ENCODE measurements at places on chromosomes 12 and 14.

GRCh38 chr14:68525516-68525915 lies 267.4 kb downstream of the ZFP36L1 start:
- DNase-seq = no peak

DNA sequence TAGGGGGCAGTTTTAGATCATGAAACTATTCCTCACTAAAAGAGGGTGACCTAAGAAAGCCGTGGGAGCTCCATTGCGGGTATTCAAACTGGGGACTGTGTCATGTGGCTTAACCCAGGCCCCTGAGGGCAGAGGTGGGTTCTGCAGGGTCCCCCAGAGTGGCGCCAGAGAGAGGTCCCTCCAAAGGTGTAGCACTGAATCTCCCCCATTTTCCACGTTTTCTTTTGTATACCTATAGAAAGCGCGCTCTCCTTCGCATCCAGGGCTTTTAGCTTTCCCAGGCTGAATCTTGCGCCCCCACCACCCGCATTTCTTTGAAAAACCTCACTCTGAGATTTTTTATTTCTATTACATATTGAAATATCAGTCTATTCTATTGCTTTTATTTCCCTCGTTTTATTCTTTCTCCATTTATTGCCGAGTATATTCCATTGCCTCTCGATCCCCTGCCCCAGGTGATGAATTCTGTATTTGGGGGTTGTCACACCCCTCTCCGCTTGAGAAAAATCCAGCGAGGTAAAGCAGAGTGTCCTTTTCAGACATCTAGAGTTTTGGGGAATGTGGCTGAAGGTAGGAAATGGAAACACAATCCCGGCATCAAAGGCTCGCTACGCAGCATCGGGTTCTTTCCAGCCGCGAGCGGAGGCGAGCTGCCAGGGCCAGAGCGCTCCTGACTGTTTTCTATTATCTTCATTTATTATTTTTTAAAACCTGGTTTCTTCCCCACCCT lies 870 bp upstream of the HOXC13 start:
- no peak for DNase-seq

DNA sequence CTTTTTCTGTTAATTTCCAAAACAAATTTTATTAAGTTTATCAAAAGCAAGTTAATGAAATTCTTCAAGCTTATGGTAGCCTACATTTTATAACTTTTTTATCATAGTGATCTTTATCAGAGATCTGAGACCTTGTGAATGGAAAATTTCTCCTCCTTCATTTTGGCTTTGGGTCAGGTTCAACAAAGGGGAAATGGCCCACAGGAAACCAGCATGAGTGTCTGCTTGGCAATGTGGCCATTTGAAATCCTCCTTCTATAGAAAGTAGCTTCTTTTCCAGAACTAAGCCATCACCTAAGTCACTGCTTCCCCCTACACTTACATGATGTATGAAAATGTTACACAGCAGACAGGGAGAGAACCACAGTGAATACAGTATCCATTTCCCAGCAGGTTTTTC lies 1.6 kb downstream of the RHOJ start:
- DNase-seq = no peak

DNA sequence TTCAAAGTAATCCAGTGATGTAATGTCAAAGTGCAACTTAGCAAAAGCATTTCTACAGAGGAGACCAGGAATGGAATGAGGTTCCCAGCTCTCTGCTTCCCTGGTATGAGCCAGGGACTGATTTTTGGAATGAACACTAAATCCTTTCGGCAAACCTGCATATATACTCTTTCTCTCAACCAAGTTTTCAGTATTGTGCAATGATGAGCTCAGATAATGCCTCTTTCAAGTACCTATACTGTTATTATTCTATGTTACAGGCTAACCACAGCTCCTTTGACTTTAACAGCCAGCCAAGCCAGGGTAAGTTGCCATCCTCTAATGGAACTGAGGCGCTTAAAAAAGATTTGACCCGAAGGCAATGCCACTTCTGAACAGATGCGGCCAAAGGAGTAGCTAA lies 104.9 kb upstream of the FSCB start:
- DNase-seq = no peak

GRCh38 chr14:68716698-68717097 lies 76.2 kb downstream of the ZFP36L1 start:
- no peak for DNase-seq

GRCh38 chr12:46915836-46916235 lies 90.0 kb upstream of the SLC38A4 start:
- DNase-seq = no peak

- peak; percentile 70 for DNase-seq
Observed at GRCh38 chr12:122860040-122860853, 25.0 kb downstream of the HIP1R start.

- no peak for DNase-seq
Observed at GRCh38 chr12:19373586-19373985, 65.7 kb upstream of the AEBP2 start.

Measured in stimulated activated naive B cell treated with anti-CD40 and anti-IgM and Interleukin-4, amounts not matched to agents 10 μg/mL and 1 μg/mL and 100 μg/mL, for 72 hours (primary cell).